ENCODE measurements at places on chromosomes 6 and 20.
A peak's percentile ranks its signal among the peaks of the same experiment; 100 is the strongest.

- no peak for DNase-seq
Observed at GRCh38 chr20:9412309-9412708, 102.1 kb upstream of the LAMP5 start.

GRCh38 chr6:52331793-52332457, 30.0 kb upstream of the PAQR8 start:
- DNase-seq = no peak

GRCh38 chr6:112909781-112910180, 562.7 kb downstream of the RFPL4B start:
- peak; percentile 47 for DNase-seq

GRCh38 chr6:46963626-46964025, 41.9 kb upstream of the ADGRF5 start:
- DNase-seq = no peak

DNA sequence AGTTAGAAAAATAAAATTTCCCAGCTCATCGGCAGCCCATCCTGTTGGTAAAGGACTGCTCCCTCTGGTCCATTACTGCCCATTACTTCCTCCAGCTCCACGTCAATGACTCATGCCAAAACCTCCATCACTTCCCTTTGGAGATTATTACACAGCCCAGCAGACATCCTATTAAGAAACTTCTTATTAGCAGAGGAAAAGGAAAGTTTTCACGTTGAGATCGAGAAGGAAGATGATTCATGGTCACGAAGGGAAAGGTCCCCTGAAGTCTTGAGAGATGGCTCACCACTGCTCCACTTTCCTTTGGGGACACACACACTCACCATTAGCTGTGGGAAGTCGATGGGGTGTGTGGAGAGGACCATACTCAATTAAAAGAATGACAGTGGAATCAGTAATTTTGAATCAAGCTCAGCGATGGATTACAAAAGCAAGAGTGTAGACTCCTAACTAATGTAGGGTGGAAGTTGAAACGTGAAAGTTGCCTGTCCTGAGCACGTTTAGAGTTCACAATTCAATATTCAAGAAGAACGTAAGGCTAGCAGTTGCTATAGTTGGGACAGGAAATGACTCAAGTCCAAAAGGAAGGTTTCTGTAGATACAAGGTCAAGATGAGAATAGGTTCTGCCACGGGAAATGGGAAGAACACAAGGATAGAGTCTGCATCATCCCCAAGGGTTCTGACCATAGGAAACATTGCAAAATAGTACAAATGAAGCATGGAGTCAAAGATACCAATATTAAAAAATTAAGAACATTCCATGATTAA, 21.6 kb downstream of the SASH1 start:
- DNase-seq = peak; percentile 77

- DNase-seq = no peak
Observed at GRCh38 chr6:43255408-43256054, 12.2 kb downstream of the TTBK1 start.

GRCh38 chr6:154937306-154938220, 57.6 kb upstream of the TIAM2 start:
- DNase-seq = peak; percentile 49

- DNase-seq = no peak
Observed at GRCh38 chr6:61711849-61712248, 574.2 kb downstream of the KHDRBS2 start.

DNA sequence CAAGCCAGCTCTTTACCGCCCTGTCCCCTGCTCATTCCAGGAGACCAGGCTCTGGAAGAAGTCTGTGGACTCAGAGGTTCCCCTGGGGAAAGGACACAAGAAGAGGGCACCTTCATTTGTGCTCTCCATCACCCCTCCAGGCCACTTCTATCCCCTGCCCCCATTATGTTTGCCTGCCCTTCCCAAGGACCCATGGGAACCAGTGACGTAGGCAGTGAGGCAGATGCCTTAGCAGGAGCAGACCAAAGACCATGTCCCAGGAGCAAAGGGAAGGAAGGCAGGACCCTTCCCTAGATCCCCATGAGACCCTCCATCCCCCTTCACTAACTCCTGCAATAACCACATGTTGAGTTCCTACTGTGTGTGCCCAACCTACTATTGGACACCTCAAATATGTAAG, 94.4 kb downstream of the MDGA1 start:
- DNase-seq = no peak

GRCh38 chr6:41967312-41968287, 26.0 kb upstream of the CCND3 start:
- peak; percentile 65 for DNase-seq

- DNase-seq = peak; percentile 93
Observed at GRCh38 chr6:166318227-166318626, 10.0 kb upstream of the PRR18 start.

DNA sequence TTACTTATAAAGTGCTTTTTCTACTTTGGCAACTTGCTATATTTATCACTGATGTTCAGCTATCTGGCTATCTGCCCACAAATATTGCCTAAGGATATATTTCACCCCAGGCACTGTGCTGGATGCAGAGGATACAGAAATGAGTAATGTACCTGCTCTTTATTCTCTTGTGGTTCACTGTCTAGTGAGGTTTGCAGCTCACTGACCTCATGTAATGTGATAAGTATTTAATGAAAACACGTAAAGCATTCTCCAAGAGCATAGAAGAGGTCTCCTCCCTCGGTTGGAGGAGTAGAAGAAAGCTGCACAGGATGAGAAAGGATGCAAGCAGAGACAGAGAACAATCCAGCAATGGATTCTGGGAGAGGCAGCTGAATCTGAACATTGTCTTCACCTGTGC, 610.7 kb downstream of the CBLN4 start:
- peak; percentile 57 for DNase-seq

GRCh38 chr6:133512410-133513016, 271.4 kb downstream of the EYA4 start:
- DNase-seq = peak; percentile 51

DNA sequence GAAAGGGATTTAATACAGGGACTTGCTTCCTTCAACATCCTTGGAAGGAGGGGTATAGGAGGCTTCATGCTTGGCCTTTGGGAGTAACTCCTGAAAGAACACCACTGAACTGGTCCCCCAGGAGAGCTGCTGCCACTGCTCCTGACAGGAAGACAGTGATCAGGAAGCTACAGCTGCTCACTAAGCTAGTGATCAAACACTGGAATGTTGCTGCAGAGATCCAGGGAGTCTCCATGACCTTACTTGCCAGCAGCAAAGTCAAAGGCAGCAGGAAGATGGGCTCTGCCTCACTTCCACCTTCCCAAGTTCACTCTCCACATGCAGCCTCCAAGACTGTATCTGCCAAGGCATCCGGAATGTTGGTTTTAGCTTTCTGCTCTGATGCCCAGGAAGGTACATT, 31.8 kb downstream of the PIM1 start:
- DNase-seq = no peak

GRCh38 chr6:156934069-156934460, 156.9 kb downstream of the ARID1B start:
- DNase-seq = no peak

- no peak for DNase-seq
Observed at GRCh38 chr20:64109831-64110391, 2.5 kb upstream of the NPBWR2 start.

- DNase-seq = no peak
Observed at GRCh38 chr6:163398815-163399214, 15.7 kb upstream of the QKI start.

GRCh38 chr6:12935637-12936036, 219.1 kb downstream of the PHACTR1 start:
- no peak for DNase-seq

- DNase-seq = no peak
Observed at GRCh38 chr6:70549327-70549726, 17.4 kb upstream of the SDHAF4 start.

GRCh38 chr20:49132995-49133478, 55.1 kb downstream of the STAU1 start:
- DNase-seq = peak; percentile 74

- DNase-seq = peak; percentile 24
Observed at GRCh38 chr6:3337521-3338350, 79.0 kb downstream of the PSMG4 start.

DNA sequence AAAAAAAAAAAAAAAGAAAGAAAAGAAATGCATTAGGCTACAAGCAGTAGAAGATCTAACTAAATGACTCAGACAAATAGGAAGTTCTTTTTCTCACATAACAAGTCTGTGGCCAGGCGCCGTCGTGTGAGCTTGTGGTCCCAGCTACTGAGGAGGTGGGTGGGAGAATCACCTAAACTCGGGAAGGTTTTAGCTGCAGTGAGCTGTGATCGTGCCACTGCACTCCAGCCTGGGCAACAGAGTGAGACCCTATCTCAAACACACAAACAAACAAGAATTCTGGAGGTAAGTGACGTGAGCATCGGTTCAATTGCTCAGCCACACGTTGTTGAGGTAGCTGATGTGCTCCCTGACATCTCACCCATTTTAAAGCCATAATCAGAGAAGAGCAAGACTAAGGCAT, 37.9 kb upstream of the SLC23A2 start:
- no peak for DNase-seq

GRCh38 chr6:82251942-82252341, 4.4 kb upstream of the IBTK start:
- peak; percentile 49 for DNase-seq

DNA sequence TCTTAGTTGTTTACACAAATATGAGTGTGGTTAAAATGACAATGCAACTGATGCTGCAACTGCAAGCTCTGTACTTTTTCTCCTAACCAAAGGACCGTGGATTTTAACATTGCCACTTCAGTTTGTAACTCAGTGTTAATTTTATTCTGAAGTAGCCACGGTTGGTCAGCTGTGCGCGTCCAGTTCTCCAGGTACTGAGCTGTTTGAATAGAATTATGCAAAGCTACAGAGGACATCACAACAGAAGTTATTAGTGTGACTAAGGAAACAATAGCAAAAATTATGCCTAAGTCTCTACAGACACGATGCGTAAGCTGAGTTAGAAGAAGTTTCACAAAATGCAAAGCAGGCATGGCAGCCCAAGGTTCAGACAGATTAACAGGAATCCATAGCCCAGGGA, 4.4 kb upstream of the ABHD12 start:
- DNase-seq = peak; percentile 68

- peak; percentile 96 for DNase-seq
Observed at GRCh38 chr20:43938932-43939761, 24.5 kb downstream of the TOX2 start.

DNA sequence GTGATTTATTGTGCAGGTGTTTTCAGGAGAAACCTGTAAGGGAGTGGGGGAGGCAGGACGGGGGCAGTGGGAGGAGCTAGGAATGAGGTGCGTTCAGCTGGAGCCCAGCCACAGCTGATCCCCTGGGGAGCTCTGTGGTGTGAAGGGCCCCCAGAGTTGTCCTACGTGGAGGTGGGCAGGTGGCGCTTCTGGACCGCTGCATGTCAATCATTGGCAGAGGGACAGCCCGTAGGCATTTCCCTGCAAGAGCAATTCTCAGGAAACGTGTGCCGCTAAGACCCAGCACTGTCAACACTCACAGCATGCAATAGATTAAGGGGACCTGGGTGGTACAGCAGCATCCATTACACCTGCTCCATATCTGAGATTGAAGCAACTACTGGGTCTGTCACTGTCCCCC, 88.0 kb downstream of the PRND start:
- DNase-seq = no peak

DNA sequence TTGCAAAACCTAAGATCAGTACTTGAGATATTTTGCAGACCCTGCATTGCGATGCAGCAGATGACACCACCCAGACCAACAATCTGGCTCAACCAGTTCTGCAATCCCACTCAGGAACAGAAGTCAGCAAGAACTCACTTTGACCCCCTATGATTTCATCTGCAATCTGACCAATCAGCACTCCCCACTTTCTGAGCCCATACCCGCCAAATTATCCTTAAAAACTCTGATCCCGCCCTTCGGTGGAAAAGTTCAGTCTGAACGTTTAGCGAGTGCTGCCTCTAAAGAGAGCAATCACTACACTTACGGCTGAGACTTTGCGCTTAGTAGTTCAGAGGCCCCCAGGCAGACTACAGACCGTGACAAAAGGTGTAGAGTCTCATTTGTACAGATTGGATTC, 17.3 kb upstream of the KIAA1586 start:
- DNase-seq = no peak

- DNase-seq = no peak
Observed at GRCh38 chr6:130743175-130743574, 84.0 kb upstream of the SMLR1 start.

DNA sequence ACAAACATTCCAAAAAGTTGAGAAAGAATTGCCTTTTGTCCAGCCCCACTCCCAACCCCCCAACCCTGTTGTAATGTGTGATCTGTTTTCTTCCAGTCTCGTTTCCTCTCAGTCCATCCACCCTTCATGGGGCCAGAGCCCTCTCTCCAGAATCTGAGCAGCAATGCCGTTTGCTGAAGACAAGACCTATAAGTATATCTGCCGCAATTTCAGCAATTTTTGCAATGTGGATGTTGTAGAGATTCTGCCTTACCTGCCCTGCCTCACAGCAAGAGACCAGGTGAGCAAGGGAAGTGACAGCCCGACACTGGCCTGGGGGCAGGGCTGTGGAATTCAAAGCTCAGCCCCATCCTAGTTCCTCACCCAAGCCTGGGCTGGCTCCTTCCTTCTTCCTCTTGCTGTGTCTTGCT, 7.8 kb downstream of the MAVS start:
- no peak for DNase-seq

DNA sequence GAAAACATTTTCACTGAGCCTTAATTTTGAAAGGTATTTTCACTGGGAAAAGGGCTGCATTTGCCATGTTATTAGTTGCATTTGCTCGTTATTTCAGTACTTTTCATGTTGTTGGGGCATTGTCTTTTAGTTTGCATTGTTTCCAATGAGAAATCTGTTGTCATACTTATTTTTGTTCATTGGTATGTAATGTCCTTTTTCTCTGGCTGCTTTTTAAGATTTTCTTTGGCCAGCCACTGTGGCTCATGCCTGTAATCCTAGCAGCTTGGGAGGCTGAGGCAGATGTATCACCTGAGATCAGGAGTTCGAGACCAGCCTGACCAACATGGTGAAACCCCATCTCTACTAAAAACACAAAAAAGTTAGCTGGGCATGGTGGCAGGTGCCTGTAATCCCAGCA, 379.9 kb downstream of the SAMD5 start:
- DNase-seq = no peak

GRCh38 chr6:1763404-1763803, 153.7 kb downstream of the FOXC1 start:
- no peak for DNase-seq

DNA sequence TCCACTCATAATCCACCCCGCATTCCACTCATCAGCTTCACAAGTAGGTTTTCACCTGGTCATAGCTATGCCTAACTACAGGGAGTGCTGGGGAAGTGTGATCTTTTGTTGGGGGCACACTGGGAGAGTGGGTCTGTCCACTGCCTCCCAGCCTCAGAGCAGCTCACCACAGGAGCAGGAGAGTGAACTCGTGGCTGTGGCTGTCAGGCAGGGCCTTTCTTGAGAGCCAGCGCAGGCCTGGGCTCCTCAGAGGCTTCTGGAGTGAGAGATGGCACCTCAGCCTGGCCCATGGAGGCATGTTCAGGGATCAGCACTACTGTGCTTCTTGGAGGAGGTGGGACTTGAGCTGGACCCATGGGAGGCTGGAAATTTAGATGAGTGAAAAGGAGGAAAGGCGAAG, 4.0 kb upstream of the GNRH2 start:
- no peak for DNase-seq

GRCh38 chr20:3307078-3307477, 68.1 kb upstream of the SLC4A11 start:
- DNase-seq = no peak

All from kidney tubule cell (primary cell).